ENCODE measurements at places on chromosomes 13 and 19.

GRCh38 chr19:7113233-7113632, 43.7 kb downstream of the ZNF557 start:
- no peak for DNase-seq

GRCh38 chr19:36719687-36720556, 32.5 kb downstream of the ZNF567 start:
- no peak for DNase-seq

DNA sequence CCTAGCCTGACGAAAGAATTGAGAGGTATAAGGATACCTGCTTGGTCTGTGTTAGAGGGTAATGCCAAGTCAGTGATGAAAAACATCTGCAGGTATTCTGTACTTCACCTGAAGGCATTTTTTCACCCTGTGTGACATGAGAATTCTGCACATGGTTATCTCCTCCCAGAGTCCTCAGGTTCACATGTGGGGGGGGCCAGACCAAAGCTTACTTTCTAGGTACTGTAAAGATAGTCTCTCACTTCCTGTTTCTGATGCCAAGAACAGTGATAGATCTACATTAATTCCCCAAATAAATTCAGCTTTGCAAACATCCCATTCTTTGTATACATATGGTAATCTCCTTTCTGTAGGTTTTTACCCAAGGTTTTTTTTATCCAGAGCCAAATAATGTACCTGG, 53.4 kb downstream of the GPC6 start:
- DNase-seq = no peak

DNA sequence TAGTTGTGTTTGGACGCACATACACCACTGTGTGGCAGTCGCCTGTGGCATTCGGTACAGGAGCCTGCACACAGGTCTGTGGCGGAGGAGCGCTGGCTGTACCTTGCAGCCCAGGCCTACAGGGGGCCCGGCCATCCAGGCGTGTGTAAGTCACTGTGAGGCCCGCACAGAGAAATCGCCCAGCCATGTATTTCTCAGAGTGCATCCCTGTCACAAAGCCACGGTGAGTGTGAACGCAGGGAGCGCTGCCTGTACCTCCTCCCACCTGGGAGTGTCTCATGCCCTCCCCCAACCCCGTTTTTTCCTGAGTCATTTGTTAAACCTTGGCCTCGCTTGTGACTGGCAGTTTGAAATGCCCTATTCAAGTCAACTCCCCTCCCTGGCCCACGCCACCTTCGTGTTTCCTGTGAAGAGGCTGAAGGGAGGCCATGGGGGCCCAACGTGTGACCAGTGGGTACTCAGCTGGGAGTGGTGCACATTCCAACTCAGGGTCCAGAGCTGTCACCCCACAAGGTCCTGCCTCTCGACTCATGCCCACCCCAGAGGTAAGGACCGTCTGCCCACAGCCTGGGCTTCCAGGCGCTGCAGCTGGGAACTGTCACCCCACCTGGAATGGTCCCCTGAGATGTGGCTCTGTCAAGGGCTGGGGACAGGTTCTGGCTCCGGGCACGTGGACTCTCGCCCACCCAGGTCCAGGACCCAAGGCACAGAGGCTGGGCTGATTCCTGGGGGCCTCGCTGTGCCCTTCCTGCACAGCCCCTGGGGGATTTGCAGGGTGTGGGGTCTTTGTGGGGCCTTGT, 11.6 kb upstream of the RASA3 start:
- peak; percentile 18 for DNase-seq

DNA sequence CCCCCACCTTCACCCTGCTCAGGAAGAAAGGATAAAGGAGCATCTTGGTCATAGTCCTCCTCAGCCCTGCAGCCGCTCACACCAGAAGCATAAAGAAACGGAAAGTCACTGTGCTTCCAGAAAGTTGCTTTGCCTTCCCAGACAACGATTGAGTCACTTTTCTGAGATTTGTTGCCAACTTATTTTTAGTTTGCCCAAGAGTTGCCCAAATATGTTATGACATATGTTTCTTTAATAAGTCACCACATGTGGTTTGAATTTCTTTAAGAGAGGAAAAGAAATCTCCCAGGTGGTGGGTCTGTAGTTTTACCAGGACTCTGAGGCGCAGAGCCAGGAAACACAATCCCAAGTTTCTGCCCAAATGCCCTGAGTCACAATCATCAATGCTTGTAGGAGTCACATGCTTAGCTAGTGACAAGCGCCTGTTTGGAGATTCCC, 63.4 kb upstream of the LRCH1 start:
- DNase-seq = peak; percentile 9

DNA sequence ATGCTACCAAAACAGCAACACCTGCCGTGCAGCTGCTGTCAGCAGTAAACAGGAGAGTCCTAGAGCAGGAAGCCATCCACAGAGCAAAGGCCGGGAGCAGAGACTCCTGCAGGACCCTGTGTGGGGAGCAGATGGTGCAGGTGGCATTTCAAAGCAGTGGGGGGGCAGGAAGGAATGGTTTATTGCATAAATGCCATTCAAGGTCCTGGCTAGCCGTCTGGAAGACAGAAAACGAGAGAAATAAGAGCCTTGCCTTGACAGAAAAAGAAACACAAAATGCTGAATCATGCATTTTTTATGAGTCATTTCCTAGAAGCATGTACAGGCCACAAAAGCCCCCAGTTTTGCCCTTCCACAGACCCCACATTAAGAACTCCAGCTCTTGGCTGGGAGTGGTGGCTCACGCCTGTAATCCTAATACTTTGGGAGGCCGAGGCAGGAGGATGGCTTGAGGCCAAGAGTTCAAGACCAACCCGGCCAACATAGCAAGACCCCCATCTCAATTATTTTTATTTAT, 5.4 kb downstream of the RSPH6A start:
- peak; percentile 89 for DNase-seq

DNA sequence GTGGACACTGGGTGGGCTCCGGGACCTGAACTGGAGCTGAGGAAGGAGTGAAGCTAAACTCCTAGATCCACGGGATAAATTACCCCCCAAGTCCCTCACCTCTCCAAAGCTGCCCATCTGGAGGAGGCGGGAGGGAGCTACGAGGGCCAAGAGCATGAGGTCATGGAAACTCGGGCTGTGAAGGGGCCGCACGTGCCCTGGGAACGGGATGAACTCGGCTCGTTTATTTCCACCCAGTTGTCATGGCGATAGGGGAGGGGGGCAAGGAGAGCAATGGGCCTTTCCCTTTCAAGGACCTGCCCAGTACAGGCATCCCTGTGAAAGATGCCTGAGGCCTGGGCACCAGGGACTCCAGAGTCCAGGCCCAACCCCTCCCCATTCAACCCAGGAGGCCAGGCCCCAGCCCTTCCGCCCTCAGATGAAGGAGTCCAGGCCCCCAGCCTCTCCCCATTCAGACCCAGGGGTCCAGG, 3.8 kb downstream of the PPP1R12C start:
- DNase-seq = peak; percentile 79

DNA sequence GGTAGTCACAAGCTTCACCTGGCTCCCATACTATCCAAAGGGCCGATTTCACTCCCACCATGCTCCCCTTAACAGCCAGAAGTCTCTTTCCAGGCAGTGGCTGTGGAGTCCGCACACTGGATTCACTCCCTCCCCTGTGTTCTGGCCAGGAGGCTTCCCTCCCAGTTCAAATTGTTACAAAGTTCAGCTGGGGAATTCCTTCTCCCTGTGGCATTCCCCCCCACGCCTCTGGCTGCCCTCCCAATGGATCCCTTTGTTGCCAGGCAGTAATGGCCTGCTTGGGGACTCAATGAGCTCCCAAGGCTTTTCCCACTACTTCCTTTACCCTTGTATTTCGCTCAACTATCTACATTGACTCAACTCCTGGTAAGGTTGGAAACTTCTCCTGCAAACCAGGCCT, 1921.4 kb upstream of the PCDH20 start:
- DNase-seq = no peak

GRCh38 chr19:11745869-11746268, 7.1 kb upstream of the ZNF823 start:
- peak; percentile 88 for DNase-seq

DNA sequence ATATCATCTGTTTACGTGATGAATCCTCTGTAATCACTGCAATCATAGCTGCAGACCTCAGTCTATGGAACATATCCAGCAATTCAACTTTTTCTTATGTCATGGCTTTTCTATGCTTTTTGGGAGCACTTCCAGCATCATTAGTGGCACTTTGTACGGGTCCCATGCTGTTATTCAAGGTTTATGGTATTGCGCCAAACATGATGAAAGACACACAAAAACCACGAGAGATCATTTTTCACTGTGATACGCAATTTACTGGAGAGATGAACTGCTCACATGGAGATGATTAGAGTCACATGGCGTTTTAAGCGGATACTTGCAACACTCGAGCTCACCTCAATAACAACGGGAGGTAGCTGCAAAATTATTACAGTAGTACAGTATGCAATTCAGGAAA, 2101.7 kb upstream of the PCDH20 start:
- DNase-seq = no peak

DNA sequence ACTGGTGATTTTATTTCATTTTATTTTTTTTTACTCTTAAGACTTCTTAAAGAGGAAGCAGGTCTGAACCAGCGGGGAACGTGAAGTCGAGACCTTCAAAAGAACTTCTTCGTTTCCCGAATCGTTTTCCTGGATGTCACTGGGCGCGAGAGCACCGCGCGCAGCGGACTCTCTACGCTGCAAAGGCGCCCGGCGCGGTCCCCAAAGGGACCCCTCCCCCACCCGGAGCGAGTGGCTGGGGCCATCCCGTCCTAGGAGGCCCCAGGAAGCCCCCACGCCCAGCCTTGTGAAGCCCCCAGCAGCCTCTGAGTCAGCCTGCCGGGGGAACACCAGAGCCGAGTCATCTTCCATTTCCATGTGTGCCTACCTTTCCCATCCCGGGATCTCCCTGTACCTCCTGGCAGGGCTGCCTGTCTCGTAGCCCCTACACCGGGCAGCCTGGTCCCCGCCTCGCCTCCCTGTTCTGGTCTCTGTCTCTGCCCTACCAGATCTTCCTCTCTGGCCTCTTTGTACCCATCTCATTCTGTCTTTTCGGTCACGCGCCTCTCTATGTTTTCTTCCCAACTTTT, 608 bp downstream of the CD70 start:
- no peak for DNase-seq

- no peak for DNase-seq
Observed at GRCh38 chr19:5960005-5961001, 17.6 kb downstream of the RANBP3 start.

DNA sequence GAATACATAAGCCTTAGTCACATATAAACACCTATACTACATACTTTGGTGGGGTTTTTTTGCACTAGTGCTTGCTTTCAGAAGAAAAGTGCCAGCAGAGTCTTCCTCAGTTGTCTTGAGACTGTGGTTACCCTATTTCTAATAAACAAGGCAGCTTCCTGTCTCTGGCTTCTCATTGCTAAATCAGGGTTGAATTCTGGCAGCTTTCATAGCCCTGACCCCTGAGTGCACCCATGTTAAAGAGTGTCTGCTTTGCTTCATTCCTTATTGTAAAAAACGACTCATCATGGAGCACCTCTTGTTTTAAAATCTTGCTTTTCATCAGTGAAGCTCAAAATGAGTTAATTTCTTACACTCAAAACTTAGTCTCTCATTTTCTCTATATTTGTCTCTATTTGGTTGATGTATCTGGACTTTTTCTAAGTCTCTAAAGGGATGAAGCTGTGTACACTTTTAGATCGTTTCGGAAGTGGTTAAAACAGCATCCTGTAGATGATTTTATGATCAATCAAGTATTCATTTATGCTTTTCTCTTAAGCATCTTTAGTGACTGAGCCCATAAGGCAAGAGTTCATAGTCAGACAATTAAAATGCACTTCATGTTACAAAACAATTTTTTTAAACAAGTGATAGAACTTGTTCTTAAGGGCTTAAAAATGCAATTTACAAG, 72.1 kb downstream of the KLF12 start:
- DNase-seq = peak; percentile 46

GRCh38 chr19:6736169-6736916, 1.0 kb downstream of the GPR108 start:
- DNase-seq = peak; percentile 82

GRCh38 chr13:84641491-84641890, 759.2 kb upstream of the SLITRK1 start:
- peak; percentile 53 for DNase-seq

- DNase-seq = peak; percentile 75
Observed at GRCh38 chr13:98842858-98843481, 90.5 kb upstream of the SLC15A1 start.

GRCh38 chr19:1240925-1241324, 626 bp upstream of the ATP5F1D start:
- no peak for DNase-seq

GRCh38 chr13:97430296-97430695, 3.7 kb upstream of the RAP2A start:
- DNase-seq = no peak

GRCh38 chr13:36286006-36286405, 11.6 kb downstream of the CCDC169 start:
- DNase-seq = no peak

- DNase-seq = no peak
Observed at GRCh38 chr19:53655042-53655665, 23.4 kb downstream of the DPRX start.

GRCh38 chr19:18440415-18440877, 2.5 kb upstream of the ISYNA1 start:
- no peak for DNase-seq

All from renal cortical epithelial cell (primary cell).